ENCODE measurements at places on chromosomes 7 and 10. TPM values are rescaled to one million over a fixed set of nuclear protein-coding genes. Genes with fewer than 3 reads are reported as not detected.

PRKCQ gene
- 4.2 TPM for total RNA-seq

NUPR2 gene
- not detected for total RNA-seq

TUBB8 gene
- total RNA-seq, result 0.11 TPM

AMZ1 gene
- not detected for total RNA-seq

FRMPD2 gene
- not detected for total RNA-seq

Data from A549 treated with DMSO at 1 μM for 4 hours (cell line).